ENCODE measurements at places on chromosomes 13 and 19.

DNA sequence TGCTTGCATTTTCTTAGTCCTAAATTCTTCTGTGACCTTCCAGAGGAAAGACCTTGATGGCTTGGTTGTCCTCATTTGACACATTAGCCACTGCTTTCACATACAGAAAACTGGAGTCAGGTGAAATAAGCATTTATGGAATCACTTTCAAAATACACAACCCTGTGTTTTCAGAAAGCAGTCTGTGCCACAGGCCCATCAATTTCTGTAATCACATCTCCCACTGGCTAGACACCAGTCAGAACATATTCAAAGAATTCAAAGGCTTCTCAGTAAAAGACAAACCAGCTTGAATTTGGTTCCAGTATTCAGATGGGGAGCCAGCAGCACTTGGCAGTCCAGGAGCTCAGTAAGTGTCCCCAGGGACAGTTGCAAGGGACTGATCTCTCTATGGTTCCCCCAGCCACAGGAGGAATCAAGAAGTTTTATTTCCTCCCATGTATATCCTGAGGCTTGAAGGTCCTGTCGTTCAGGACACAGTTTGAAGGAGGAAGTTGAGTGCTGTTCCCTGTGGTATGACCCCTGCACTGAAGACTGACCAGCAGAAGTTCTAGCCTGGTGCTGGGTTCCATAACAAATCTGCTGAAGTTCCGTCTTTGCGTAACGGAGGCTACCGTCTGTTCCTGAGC, 214.3 kb downstream of the FOXO1 start:
- no peak for DNase-seq

- no peak for DNase-seq
Observed at GRCh38 chr19:46489445-46490272, 6.0 kb downstream of the PNMA8B start.

DNA sequence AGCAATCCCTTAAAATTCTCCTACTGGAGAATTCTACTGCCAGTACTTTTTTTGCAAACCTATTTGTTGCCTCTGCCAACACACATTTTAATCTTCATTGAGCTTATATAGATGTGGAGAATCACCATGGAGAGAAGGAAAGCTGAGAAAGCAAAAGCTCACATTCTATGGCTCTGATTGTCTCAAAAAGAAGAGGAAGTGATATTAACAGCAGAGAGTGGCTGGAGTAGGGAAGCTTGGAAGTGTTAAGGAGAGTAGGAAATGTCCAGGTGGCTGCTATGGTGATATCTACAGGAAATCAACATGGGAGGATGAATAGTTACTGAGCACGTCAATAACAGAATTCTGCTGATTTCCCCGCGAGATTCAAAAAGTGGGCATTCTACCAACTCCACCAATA, 78.8 kb upstream of the TDRD3 start:
- DNase-seq, result no peak

DNA sequence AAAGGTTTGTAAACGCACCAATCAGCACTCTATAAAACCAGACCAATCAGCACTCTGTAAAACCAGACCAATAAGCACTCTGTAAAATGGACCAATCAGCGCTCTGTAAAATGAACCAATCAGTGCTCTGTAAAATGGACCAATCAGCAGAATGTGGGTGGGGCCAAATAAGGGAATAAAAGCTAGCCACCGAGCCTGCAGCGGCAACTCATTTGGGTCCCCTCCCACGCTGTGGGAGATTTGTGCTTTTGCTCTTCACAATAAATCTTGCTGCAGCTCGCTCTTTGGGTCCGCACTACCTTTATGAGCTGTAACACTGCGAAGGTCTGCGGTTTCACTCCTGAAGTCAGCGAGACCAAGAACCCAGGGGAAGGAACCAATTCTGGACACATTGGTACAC, 28.0 kb downstream of the ZNF175 start:
- no peak for DNase-seq

- DNase-seq, result no peak
Observed at GRCh38 chr13:39542361-39542760, 60.6 kb downstream of the LHFPL6 start.

DNA sequence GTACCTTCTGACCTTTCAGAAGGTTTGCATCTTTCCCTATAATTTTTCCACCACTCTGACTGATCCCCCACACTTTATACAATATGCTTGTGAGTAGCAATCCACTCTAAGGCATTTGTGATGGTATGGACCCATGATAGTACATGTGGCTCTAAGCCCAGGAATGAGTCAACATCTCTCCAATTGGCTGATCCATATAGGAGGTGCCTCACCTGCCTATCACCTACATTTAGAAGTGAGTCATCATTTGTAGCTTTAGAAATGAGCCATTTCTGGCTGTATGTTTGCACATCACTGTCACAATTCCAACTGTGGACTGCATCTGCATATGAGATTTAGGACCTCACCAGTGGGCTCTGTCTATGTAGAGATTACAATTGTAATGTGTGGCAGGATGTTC, 133.1 kb upstream of the ZNF91 start:
- no peak for DNase-seq

GRCh38 chr19:40607311-40608239, 6.4 kb downstream of the LTBP4 start:
- DNase-seq, result no peak

DNA sequence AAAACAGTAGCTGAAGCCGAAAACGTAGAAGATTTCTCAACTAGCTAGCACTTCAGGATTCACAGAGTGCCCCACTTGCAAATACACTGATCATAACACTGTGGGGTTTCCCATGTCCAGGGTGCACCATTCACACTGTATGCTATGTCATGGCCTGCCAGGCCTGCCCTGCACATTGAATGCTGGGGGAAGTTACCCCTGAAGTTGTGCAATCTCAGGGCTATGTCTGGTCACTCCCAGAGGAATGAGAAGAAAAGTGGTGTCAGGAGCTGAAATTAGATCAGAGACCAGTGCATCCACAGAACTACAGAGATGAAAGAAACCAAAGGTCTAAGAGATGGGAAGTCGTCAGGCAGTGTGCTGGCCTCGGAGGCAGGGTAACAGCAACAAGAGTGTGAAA, 196.8 kb downstream of the RAP2A start:
- DNase-seq, result no peak

Measured in activated CD8-positive, alpha-beta memory T cell treated with anti-CD3 and anti-CD28 coated beads for 1 hour (primary cell).